NCI-H226 (cell line): ENCODE measurements at places on chromosomes 5 and 9.

- no peak for DNase-seq
Observed at GRCh38 chr5:167573370-167574127, 717.9 kb upstream of the WWC1 start.

GRCh38 chr9:3137347-3137695 lies 293.4 kb upstream of the PUM3 start:
- DNase-seq: peak; percentile 62

GRCh38 chr9:70613024-70613768 lies 198.7 kb upstream of the KLF9 start:
- no peak for DNase-seq

GRCh38 chr5:148539851-148540250 lies 114.5 kb downstream of the HTR4 start:
- DNase-seq: no peak

DNA sequence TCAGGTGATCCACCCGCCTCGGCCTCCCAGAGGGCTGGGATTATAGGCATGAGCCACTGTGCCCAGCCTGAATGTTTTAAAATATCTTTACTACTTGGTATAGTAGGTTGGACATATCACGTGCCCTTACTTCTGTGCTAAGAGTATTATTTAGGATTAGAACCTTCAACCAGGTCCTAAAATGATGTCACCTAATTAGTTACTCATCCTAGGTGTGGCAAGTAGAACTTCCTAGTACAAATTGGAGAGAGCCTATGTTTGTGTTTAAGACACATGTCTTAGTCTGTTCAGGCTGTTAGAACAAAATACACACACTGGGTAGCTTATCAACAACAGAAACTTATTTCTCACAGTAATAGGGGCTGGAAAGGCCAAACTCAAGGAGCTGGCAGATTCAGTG lies 51.5 kb downstream of the ZFAND5 start:
- no peak for DNase-seq
